ENCODE measurements at places on chromosomes 4 and X.
A peak's percentile ranks its signal among the peaks of the same experiment; 100 is the strongest.

DNA sequence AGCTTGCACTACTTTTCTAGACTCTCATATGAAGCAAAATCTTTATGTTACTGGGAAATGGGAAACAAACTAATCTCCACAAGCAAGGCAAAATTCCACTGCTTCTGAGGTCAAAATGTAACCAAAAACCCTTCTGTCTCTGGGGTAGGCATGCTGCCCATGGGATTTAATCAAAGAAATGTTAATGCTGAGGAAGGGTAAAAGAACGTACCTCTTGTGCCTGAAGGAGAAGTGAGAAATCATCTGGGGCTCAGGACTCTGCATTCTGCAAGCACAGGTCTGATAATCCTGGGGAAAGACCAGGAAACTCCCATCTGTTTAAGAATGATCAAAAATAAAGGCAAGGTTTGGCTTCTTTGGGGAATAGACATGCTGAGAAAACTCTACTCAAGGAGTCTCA lies 184.7 kb downstream of the GRID2 start:
- DNase-seq = no peak

- peak; percentile 89 for DNase-seq
Observed at GRCh38 chrX:71118032-71118984, at the start of gene MED12. Gene MED12, plus strand, starts transcription at chrX:71118596. Its CDS starts 159 bp downstream, at chrX:71118755.

DNA sequence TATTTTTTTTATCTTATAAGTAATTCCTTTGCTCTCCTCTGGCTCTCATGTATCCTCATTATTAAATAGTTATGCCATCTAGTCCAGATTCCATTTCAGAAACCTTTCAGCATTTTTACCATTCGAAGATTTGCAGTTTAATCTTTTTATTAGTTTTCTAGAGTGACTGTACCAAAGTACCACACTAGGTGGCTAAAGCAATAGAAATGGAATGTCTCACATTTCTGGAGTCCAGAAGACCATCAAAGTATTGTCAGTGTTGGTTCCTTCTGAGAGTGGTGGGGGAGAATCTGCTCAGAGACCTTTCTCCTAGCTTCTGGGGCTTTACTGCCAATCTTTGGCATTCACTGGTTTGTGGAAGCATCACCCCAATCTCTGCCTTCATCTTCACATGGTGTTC lies 3.7 kb upstream of the PNMA3 start:
- no peak for DNase-seq

DNA sequence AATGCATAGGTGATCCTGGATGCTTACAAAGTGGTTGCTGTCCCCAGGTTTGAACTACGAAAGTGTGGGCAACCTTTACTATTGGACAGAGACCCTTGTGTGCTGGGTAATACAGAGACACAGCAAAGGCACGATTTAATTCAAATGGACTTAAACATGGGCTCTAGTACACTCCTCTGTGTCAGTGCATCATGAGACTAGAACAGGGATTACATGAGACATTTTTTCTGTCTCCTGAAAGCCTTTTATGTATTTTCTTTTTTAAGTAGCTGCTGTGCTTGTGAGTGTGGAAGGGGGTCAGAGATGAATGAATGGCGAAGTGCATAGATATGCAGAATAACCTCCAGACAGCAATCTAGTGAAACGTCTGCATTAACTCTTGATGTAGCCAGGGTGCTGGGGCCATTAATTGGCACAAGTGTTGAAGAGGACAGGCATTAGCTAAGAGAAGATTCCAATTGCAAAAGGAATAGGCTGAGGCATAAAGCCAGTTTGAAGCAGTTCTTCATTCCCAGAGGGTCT lies 218.4 kb downstream of the STIM2 start:
- peak; percentile 18 for DNase-seq

DNA sequence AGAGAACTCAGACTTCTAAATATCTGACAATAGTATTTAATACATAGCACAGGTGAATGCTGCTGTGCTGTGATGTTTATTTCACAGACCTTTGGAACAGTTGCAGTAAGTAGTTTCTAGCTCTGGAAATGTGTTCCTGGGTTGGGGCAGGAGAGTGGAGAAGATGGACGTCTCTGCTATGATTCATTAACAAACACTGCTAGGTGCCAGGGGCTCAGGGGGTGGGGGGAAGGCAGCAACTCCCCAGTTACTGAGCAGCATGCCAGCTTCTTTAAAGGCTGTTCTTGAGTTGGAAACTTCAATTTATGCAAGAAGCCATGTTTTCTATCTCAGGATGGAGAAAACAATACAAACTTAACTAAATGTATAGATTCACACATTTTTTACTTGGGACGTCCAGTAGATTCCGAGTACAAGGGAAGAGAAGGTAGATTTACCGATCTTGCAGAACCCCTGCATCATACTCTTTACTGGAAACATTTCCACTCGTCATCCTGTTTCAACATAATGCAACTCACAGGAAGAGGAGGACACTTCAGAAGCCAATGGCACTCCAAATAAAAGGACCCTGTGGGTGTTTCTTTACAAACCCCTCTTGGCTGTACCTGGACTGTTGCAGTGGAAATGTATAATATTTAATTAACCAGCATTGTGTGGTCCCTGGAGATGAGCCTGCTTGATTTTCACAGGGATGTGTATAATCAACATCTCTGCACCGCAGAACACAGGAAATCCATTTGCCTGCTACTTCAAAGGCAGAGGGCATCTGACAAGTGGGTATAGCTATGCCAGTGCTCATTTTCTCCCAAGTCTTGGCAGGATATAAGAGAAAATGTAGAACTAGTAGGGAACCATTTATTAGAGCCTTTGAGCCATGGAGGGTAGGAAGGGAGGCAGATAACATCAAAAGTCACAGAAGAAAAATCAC lies 171.4 kb downstream of the SH3KBP1 start:
- DNase-seq = no peak

- no peak for DNase-seq
Observed at GRCh38 chr4:35739308-35739707, 505.0 kb downstream of the ARAP2 start.

DNA sequence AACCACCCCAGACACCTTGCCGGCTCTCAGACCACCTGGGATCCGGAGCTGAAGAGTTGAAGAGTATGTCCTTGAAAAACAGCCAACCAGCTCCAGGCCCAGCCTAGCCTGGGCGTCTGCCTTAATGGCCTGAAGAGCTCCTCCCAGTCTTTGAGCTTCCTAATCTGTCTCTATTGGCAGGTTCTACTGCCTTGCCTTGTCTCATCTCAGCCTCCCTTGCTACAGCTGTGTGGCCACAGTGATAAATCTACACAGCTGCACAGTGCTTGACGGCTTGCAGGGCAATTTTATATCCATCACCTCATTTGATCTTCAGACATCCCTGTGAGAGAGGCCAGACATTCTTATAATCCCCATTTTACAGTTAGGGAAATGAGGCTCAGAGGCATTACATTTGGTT lies 19.9 kb downstream of the AWAT2 start:
- no peak for DNase-seq

DNA sequence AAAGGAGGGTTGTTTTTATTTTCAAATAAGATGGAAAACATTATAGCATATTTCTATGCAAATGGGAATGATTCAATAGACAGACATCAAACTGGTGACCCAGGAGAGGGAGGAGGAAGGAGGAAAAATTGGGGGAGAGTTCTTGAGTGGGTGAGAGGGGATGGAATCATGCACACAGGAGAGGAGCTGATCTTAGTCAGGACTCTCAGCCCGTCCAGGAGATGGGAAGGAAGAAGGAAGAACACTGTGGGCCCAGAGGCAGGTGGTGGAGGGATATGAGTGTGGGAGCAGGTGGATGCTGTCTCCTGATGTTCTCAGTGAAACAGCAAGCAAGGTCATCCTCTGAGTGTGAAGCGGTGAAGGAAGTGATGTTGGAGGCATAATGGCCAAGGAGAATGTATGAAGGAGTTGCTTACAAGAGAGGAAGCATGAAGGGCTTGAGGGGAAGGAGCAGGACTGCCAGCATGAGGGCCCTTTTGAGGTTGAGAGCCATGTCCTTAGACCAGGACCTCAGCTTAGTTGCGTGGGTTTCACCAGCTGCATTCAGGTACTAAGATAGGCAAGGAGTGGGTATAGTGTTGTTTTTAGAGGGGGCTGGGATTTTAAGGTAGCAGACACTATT lies 161.7 kb upstream of the NAP1L5 start:
- no peak for DNase-seq

DNA sequence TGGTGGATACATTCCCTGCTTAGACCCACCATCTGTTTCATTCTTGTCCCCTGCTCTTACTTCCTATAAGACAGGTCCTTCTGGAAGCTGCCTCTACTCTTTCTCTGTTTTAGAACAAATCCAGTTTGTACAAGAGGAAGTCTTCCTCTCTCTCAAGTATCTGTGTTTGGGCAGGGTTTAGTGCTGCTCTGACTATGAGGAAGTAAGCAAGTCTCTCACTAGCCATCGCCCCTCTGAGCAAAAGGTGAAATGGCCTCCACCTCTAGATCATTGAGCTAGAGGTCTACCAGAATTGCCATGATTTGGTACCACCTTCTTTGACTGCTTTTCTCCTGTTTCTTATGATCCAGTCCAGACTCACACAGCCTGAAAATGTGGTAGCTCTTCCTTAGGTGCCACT lies 8.4 kb downstream of the BTK start:
- no peak for DNase-seq

GRCh38 chr4:92170340-92170739 lies 133.4 kb upstream of the GRID2 start:
- DNase-seq = no peak

GRCh38 chr4:76470064-76470463 lies 35.0 kb downstream of the SHROOM3 start:
- no peak for DNase-seq

- no peak for DNase-seq
Observed at GRCh38 chr4:137768881-137769280, 236.6 kb upstream of the PCDH18 start.

DNA sequence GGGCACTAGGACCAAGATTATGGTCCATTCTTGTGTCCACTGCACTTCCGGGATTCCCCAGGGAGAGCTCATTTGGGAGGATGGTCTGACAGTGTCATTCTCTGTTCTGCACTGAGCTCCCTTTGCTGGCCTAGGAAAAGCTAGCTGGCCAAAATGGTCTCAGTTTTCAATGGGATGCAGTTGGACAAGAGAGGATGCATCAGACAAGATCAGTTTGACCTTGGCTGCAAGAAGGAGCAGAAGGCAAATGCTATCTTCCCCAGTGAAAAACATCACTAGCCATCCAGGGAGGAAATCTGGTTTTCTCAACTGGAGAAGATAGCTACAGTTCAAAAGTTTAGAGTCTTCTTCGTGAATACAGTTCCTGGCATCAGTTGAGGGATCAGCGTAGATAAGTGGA lies 221.1 kb downstream of the PTTG2 start:
- no peak for DNase-seq

GRCh38 chr4:95095348-95095974 lies 337.7 kb downstream of the BMPR1B start:
- no peak for DNase-seq

DNA sequence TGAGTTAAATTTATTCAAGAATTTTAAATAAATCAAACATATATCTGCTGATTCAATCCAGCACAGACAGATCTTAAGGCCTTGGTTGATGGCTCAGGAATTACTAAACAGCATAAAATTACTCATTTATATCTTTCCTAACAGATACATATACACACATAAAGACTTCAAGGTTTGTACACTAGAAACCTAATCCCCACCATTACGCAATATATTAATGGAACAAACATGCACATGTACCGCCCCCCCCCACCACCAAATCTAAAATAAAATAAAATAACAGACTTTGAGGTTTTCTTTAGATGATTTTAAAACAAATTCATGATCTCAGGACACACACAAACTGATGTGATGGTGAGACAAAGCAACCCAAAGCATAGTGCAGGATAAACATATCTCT lies 333.9 kb upstream of the DDX53 start:
- DNase-seq = no peak

DNA sequence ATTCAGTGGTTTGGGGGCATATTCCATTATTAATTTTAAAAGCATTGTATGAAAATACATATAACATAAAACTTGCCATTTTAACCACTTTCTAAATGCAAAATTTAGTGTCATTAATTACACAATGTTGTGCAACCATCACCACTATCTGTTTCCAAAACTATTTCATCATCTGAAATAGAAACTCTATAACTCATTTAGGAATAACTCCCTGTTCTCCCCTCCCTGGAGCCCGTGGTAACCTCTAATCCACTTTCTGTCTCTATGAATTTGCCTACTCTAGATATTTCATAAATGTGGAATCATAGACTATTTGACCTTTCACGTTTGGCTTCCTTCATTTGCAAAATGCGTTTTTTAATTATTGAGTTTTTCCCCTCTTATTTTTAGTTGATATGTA lies 101.4 kb upstream of the GPC4 start:
- DNase-seq = no peak

DNA sequence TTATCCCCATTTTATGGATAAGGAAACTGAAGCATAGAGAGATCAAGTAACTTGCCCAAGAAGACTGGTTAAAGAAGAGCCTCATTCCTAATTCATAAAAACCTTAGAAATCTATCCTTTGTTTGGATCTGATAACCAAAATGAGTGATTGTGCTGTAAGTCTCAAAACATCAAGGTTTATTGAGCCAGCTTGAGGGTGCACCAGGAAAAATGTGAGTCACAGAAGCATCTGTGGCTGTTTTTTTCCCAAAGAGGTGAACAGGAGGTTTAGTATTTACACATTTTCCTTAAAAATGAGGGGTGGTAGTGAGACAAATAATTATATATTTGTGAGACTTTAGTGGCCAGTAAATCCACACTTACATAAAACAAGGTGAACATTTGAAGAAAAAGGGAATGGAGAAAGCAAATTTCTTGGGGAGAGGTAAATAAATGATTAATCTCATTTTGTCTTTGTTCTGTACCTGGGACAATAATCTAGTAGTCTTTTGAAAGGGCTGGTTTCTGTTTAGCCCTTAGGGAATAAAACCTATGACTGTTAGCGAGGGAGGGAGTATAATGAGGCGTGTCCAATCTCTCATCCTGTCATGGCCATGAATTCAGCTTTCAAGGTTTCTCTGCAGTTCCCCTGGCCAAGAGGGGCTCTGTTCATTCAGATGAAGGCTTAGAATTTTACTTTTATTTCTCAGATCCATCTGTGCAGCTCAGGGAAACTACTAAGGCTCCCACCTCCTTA lies 12.2 kb upstream of the FMR1 start:
- DNase-seq = no peak

DNA sequence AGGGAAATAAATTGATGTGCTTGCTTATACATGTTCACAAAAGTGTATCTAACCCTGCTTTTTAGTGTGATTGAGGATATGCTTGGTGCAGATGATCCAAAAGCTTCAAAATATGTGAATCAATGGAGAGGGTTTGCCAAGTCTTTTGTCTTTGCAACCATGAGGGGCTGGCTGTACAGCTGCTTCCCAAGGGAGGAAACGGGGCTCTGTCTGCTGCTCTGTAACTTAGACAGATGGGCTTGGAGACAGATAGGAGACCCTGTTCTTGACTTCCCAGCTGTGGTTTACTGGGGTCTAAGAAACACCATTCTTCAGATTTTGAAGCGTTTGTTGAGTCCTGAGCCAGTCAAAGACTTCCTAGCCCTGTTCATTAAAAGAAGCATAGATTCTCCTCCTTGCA lies 152.3 kb downstream of the DCLK2 start:
- DNase-seq = no peak

- no peak for DNase-seq
Observed at GRCh38 chrX:52352551-52352950, 16.3 kb upstream of the XAGE2 start.

- no peak for DNase-seq
Observed at GRCh38 chrX:1103360-1103759, 109.1 kb downstream of the CRLF2 start.

- DNase-seq = no peak
Observed at GRCh38 chr4:100742045-100742444, 224.2 kb upstream of the EMCN start.

GRCh38 chr4:184024637-184025036 lies 119.5 kb downstream of the STOX2 start:
- DNase-seq = no peak

All from activated CD8-positive, alpha-beta memory T cell treated with anti-CD3 and anti-CD28 coated beads, Interleukin-2, amount 10 ng/mL, durations not matched to agents 7 days and 5 days (primary cell).